ENCODE measurements at places on chromosomes 6 and 20.
A peak's percentile ranks its signal among the peaks of the same experiment; 100 is the strongest.

DNA sequence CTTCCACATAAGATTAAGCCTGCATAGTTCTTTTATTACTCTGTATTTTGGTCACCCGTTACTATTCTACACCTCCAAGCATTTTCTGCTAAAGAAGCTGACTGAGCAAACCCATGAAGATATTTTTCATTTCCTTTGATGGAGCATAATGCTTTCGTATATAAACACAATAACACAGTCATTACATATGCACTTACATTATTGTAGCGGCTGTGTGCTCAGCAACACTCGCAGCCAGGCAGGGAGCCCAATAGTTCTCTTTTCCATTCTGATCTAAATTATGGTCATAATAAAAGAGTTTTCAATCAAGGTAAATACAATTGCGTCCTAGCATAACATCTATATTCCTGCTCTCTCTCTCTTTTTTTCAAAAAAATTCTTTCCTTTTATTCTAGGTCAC lies 69.6 kb upstream of the TFB1M start:
- DNase-seq = no peak

GRCh38 chr20:64244870-64245603 lies 10.5 kb upstream of the PCMTD2 start:
- no peak for DNase-seq

DNA sequence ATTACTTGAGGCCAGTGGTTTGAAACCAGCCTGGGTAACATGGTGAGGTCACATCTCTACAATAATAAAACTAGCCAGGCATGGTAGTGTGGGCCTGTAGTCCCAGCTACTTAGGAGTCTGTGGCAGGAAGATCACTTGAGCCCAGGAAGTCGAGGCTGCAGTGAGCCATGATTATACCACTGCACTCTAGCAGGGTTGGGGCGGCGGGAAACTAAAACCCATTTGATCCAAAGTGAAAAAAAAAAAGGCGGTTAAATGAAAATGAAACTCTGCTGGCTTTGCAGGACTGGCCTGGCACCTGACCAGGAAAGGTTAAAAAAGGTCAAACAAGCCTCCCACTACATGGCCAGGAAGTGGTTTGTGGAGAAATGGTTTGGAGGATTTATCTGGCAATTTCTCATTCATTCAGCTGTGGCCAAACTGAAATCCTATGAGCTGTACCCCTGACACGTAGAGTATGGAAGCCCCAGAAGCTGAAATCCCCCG lies 36.6 kb downstream of the MTRES1 start:
- DNase-seq = peak; percentile 44

GRCh38 chr20:47048054-47048453 lies 153.4 kb downstream of the EYA2 start:
- DNase-seq = no peak

- peak; percentile 93 for DNase-seq
Measured at GRCh38 chr6:146914489-146915483, 289.4 kb upstream of the STXBP5 start.

DNA sequence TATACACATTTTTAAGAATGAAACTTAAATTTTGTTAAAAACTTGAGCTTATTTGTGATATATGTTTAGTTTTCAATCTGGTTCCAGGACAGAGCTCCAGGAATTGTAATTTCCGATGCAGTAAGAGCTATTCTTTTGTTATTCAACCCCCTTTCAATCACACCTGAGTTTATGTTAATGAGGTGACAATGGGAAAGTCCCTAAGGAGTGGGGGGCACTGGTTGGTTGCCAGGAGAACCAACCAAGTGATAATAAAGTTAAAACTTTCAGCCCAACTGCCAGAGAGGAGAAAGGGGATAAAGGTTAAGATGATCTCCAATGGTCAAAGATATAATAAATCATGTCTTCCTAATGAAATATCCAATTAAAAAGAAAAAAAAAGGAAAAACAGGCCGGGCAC lies 19.8 kb downstream of the MDN1 start:
- no peak for DNase-seq

DNA sequence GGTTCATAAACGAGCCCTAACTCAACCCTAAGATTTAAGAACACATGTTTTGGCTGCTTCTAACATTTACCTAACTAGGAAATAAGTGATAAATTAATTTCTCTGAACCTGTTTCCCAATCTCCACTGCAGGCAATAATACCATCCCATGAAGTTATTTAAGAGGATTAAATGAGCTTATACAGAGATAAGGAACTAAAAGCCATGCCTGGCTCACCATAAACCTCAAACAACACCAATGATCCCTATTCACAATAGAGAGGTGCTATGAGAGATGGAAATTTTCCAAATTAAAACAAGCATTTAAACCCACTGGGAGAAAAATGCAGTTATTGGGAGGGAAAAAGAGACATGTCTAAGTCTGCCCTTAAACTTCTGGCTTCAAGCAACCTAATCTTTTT lies 33.9 kb upstream of the KLHL31 start:
- no peak for DNase-seq

DNA sequence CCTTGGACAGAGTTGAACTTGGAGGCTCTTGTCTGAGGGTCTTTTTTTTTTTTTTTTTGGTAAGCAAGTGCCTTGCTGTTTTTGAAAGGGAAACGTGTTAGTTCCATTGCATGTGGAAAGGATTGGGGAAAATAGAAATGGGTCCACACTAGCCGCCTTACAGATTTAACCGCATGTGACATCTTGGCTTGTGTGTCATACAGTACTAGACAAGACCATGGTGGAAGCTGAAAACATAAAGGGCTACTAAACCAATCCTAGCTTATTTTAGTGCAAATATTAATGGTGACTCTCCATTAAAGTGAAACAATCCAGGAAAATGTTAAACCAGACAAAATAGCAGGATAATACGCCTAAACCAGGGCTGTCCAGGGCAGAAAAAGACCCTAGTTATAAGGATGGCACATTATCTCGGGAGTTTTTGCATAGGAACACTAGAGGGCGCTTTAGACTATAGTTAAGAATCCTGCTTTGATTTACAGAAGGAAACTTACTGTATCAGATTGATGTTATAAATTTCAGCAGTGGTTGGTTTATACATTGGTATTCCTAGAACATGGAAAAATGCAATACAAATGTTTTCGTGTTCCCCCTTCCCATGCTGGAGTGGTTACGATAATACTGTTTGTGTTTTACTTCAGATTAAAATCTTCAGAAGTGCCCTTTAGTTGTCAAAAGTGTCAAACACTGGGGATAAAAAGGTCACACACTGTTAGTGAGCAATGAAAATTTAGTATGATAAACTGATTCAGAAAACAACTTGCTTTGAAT lies 59.8 kb upstream of the DEK start:
- peak; percentile 79 for DNase-seq

- DNase-seq = no peak
Measured at GRCh38 chr6:69362209-69362608, 434.6 kb downstream of the LMBRD1 start.

GRCh38 chr6:43306086-43306485 lies 2.5 kb downstream of the CRIP3 start:
- DNase-seq = no peak

DNA sequence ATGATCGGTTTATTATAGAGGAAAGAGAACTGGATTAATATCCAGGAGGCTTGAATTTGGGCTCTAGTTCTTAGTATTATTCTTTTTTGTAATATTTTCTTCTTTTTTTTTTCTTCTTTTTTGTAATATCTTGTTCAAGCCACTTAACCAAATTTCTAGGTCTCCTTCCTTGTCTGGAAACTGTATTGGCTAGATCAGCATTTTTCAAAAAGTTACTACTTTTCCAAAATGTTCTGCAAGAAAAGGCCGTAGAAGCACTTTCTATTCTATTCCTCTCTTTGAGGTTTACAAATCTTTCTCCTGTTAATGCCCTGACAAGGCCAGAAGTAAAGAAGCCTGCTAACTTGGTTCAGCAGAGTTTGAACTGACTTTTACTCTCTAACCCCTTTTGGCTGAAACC lies 12.0 kb downstream of the BMP6 start:
- no peak for DNase-seq

GRCh38 chr20:38790200-38791053 lies 15.1 kb upstream of the PPP1R16B start:
- DNase-seq = peak; percentile 79

DNA sequence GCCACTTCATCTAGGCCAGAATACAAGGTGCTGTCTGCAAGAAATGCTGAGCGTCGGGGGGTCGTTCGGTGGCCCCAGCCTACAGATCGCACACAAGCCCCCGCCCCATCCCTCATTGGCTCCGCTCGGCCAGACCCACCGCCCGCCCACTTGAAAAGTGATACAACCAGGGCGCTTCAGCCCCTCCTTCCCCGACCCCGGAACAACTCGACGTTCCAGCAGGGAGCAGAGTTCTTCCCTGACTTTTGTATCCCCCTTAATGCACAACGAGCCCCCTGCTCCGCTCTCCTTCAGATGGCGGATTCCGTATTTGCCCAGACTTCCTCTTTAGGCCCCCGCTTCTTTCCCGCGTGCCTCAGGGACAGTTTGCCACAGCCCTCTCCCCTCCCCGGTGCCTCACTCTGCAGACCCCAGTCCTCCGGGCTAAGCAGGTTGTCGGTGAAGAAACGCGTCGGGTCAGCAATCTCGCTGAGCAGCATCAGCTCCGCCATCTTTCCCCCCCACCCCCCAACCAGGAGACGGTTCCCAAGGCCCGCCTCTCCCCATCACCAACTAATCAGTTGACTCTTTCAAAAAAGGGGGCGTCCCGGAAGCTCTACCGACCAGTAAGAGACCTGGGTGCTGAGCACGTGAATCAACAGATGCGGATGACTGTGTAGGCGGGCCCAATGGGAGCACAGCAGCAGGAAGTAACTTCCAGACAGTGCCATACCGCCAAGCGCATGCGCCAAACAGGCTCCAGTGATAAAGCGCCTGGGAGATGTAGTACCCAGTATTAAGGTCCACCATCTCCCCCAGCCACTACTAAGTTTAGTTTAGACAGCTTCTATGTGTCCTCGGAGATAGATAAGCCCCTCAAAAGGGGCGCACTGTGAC lies at the start of gene ATF6B:
Gene ATF6B, minus strand, starts transcription at position 530 of the 876 bp plus-strand sequence. Its CDS starts 39 bp downstream, at position 491.
- DNase-seq = peak; percentile 100

GRCh38 chr20:62011403-62011790 lies 54.3 kb downstream of the TAF4 start:
- DNase-seq = no peak

DNA sequence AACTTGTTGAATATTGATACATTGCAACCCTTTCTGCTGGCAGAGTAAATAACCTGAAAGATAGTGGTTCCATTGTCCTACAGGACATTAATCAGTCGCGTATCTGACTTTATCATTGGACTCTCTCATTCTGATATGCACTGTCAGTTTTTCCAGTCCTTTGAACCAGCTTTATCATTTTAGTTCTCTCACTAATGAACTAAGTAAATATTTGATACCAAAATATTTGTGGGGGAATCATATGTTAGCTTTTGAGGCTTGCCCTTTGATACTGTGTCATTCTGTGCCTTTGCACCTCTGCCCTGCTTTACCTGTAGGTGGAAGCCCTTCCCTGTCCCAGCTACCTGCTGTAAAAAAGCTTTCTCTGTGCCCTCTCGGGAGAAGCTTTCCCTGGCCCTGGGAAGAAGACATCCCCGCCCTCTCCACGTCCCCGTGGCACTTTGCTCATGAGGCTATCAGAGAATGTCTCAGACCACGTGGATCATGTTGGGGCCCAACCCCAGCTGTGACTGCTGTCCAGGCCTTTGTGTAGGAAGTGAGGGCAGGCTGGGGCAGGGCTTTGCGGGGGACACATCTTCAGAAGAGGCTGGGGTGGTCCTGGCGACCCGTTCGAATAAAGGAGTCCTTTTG lies 117.8 kb upstream of the NXT1 start:
- no peak for DNase-seq

DNA sequence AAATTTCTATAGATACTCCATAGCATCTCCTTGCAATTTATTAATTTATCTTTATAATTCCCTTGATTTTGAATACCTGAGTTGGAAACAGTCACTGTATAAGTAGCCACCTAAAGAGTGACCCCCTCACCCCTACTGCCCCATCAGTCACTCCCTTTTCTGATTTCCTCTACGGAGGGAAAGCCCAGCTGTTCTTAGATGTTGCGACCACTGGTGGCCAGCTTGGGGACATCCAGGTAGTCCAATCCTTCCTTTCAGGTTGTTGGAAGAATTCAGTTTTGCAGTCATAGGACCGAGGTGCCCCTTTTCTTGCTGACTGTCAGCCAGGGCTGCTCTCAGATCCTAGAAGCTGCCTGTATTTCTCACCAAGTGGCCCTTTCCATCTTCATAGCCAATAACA lies 87.8 kb downstream of the BMP6 start:
- DNase-seq = no peak

GRCh38 chr6:44048277-44048676 lies 79.0 kb downstream of the MRPL14 start:
- no peak for DNase-seq

- no peak for DNase-seq
Measured at GRCh38 chr20:3156811-3157619, 2.6 kb downstream of the FASTKD5 start.

- no peak for DNase-seq
Measured at GRCh38 chr6:27176096-27176495, 71.4 kb upstream of the PRSS16 start.

GRCh38 chr6:156538875-156539660 lies 238.1 kb upstream of the ARID1B start:
- no peak for DNase-seq

GRCh38 chr6:24666097-24666640 lies 530 bp downstream of the TDP2 start:
- peak; percentile 61 for DNase-seq

GRCh38 chr6:45436544-45437438 lies 59.1 kb upstream of the SUPT3H start:
- peak; percentile 74 for DNase-seq

DNA sequence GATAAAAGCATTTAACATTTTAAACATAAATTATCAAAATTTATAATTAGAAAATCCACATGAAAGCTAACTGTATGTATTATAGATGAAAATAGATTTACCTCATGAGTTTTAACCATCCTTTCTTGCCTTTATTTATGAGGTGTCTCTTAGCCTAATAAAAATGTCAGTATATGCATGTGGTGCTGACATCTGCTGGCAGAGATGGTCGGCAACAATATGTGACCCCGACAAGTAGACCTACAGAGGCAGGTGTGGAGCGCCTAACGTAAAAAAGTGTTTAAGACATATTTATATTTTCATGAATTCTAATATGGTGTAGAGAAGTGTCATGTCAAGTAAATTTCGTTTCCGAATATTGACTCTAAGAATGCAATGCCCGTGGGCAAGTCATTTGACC lies 149.0 kb upstream of the FUT9 start:
- peak; percentile 1 for DNase-seq

GRCh38 chr6:154594496-154595198 lies 84.2 kb upstream of the CNKSR3 start:
- no peak for DNase-seq

DNA sequence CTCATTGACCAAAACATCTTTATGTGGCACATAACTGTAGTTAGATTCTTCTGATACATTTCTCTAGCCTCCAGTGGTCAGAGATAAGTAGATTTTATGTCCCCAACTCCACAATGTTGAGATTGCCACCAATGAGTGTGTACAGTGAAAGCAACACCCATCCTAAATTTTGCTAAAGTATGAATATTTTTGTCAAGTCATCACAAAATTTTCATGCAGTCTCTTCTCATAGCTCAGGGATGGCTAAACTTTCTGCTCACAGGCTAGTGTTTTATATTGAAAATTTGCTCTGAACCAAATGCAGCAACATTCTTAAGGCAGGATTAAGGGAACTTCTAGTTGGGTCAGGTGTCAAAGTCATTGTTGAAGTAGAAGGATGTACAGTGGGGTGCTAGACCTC lies 203.6 kb downstream of the NKAIN2 start:
- DNase-seq = no peak

- peak; percentile 40 for DNase-seq
Measured at GRCh38 chr6:36118550-36119107, 11.7 kb upstream of the MAPK13 start.

GRCh38 chr20:35274172-35275092 lies 3.5 kb downstream of the MMP24OS start:
- DNase-seq = no peak
